ENCODE measurements at places on chromosomes 1 and 21.

- H3K27me3 ChIP-seq, result no peaks in the 10 kb centered on the region
- H3K4me3 ChIP-seq, result no peak overlapping the region
- DNase-seq, result no peak
- H3K27ac ChIP-seq, result no peak overlapping the region
- peaks cover 23% of the 10 kb centered on the region for H3K4me1 ChIP-seq
- peaks cover 72% of the 10 kb centered on the region for H3K36me3 ChIP-seq
Observed at GRCh38 chr1:93164816-93165215, 15.4 kb downstream of the TMED5 start.

- H3K36me3 ChIP-seq, result no peaks in the 10 kb centered on the region
- no peak for DNase-seq
- H3K4me1 ChIP-seq, result peaks cover 16% of the 10 kb centered on the region
- peaks cover 56% of the 10 kb centered on the region for H3K27me3 ChIP-seq
- peak overlapping the region; percentile 69 for H3K4me3 ChIP-seq
Observed at GRCh38 chr1:26994787-26995517, 1.5 kb downstream of the TRNP1 start.

DNA sequence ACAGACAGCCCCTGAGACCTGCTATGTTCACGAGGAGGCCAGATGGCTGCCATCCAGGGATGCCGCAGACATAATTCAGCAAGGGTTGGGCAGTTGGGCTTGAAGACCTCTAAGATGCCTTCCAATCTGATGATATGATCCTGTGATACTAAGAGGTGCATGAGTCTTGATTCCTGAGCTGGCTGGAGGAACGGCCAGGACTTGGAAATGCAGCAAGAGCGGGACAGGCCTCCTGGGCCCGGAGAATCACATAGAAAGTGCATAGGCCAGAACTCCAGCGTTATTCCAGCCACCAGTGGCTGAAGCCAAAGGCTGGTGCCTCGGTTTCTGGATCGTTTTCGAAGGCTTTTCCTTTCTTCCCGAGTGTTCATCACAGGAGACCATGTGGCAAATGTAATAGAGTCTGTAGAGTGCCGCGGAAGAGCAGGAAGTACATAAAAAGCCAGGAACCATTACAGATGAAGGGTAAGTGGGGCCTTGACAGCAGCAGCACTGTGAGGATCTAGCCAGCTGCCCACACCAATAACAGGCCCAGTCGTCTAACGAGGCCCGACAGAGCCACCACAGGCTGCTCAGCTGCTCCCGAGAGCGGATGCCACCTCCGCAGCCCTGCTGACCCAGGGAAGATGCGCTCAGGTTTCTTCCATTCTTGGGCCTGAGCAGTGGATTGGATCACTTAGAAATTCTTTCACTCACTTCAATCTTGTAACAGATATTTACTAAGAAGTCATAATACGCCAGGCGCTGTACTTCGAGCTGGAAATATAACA lies 14.0 kb upstream of the LHX4 start:
- H3K36me3 ChIP-seq, result no peaks in the 10 kb centered on the region
- no peak overlapping the region for H3K27ac ChIP-seq
- H3K27me3 ChIP-seq, result peaks cover 15% of the 10 kb centered on the region

DNA sequence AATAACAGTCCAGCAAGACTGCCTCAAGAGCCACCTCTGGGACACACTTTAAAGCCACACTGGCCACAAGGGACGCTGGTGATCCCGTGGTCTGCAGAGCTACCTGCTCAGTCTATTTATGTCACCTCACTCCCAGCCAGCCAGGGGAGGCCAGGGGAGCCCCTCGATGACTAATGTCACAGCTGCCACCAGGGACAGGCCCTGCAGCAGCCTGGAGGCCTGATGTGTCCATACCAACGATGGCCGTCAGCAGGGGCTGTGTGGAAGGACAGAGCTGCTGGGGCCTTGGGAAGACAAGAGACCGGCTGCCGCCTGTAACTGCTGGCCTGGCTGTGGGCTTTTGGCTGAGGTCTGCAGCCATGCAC lies 71.0 kb downstream of the SIK1 start:
- no peaks in the 10 kb centered on the region for H3K36me3 ChIP-seq
- no peaks in the 10 kb centered on the region for H3K27me3 ChIP-seq

DNA sequence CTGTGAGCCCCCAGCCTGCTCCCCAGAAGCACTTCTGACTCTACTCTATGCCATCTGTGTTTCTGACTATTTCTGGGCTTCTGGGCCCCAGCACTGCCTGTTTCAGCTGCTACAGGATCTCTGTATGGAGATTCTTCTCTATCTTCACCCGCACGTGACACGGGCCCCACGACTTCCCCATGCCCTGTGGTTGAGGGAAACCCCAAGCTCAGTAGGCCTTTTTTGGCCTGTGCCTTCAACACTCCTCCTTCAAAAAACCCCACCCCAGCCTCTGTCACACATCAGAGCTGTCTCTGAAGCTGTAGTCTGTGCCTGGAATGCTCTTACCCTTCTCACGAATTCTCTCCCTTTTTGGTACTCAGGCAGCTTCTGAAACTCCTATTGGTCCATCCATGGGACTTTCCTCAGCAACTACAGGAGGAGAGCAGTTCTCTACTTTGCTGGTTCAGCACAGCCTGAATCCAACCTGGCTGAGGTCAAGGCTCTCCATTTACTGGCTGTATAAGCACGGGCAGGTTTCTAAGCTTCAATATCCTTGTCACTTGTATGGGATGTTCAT lies 2.0 kb upstream of the NID1 start:
- H3K27me3 ChIP-seq, result peaks cover 46% of the 10 kb centered on the region
- no peak overlapping the region for H3K27ac ChIP-seq

DNA sequence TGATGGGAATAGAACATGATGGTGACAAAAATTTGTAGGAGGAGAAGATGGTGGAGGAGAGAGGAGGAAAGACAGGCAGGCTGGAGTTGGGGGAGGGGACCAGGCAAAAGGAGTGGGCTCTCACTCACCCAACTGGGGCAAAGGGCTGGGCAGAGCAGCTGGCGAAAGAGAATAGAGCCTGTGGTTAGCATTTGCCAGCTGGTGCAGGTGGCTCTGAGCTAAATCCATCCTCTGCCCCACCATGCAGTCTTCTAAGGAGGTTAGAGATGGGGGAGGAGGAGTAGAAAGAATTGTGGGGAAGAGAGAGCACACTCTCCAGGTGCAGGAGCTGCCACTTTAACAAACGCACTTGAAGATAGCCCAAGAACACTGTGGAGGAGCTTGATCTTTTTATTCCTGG lies 27.6 kb upstream of the SLAMF1 start:
- H3K36me3 ChIP-seq, result peaks cover 44% of the 10 kb centered on the region
- no peak overlapping the region for H3K4me3 ChIP-seq
- H3K27ac ChIP-seq, result no peak overlapping the region
- no peak for DNase-seq
- peaks cover 31% of the 10 kb centered on the region for H3K4me1 ChIP-seq

GRCh38 chr1:59013276-59013927 lies 229.6 kb upstream of the JUN start:
- H3K4me3 ChIP-seq, result no peak overlapping the region
- no peak for DNase-seq
- H3K36me3 ChIP-seq, result no peaks in the 10 kb centered on the region
- H3K27ac ChIP-seq, result no peak overlapping the region

GRCh38 chr1:209384710-209385550 lies 198.6 kb upstream of the CAMK1G start:
- no peaks in the 10 kb centered on the region for H3K27me3 ChIP-seq
- no peaks in the 10 kb centered on the region for H3K4me1 ChIP-seq
- DNase-seq, result no peak

GRCh38 chr1:44783697-44784093 lies 4.3 kb downstream of the BEST4 start:
- peaks cover 36% of the 10 kb centered on the region for H3K4me1 ChIP-seq
- no peaks in the 10 kb centered on the region for H3K27me3 ChIP-seq
- DNase-seq, result no peak
- peaks cover 48% of the 10 kb centered on the region for H3K36me3 ChIP-seq

DNA sequence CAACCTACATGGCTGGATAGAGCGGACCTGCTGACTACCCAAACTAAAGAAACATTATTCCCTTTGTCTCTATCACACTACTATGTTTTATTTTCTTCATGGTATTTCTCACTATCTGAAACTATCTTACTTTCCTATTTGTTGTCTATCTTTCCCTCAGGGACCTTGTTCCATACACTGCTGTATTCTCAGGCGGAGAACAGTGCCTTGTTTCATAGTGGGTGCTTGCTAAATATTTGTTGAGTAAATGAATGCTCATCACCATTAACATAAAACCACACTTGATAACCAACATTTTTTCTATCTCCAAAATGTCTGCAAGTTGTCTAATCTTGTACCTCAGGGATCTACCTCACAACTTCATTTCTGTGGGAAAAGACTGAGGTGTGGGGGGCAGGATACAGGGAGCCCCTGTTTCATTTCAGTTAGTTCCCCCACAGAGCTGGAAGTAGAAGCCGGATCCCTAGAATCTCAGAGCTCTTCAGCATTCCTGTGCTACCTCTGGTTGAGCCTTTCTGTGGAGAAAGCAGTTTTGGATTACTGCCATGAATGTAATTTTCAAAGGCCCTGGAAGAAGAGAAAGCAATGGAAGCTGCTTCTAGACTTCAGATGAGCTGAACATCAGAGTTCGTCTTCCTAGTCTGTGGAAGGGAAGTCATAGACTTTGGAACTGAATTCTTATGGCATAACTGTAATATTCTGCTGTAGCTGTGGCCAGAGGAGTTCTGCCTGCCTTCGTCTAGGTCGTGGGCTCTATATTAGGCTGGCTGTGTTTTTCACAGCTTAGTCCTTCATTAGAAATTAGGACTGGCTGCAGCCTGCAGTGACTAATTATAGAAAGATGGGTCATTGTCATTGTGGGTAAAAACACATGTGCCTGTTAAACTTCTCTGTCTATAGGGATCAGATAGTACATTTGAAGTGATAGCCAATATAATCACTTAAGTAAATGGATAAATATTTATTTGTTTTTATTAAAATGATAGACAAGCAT lies 293.2 kb upstream of the SGIP1 start:
- DNase-seq, result no peak
- H3K36me3 ChIP-seq, result no peaks in the 10 kb centered on the region
- peaks cover 22% of the 10 kb centered on the region for H3K27me3 ChIP-seq
- H3K4me3 ChIP-seq, result no peak overlapping the region
- peaks cover 10% of the 10 kb centered on the region for H3K4me1 ChIP-seq

DNA sequence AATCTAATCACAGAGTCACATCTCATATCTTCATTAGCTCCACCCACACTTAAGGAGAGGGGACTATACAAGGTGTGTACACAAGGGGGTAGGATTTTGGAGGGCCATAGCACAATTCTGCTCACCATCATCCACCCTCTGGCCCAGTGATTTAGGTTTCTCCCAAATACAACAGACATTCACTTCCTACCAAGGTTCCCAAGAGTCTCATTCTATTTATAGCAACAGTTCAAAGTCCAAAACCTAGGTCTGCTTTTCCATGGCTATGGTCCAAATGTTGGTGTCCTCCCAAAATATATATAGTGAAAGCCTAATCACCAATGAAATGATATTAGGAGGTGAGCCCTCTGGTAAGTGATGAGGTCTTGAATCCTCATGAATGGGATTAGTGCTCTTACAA lies 353.2 kb upstream of the PLD5 start:
- no peak overlapping the region for H3K4me3 ChIP-seq
- no peaks in the 10 kb centered on the region for H3K27me3 ChIP-seq
- DNase-seq, result no peak
- no peak overlapping the region for H3K27ac ChIP-seq
- no peaks in the 10 kb centered on the region for H3K36me3 ChIP-seq

DNA sequence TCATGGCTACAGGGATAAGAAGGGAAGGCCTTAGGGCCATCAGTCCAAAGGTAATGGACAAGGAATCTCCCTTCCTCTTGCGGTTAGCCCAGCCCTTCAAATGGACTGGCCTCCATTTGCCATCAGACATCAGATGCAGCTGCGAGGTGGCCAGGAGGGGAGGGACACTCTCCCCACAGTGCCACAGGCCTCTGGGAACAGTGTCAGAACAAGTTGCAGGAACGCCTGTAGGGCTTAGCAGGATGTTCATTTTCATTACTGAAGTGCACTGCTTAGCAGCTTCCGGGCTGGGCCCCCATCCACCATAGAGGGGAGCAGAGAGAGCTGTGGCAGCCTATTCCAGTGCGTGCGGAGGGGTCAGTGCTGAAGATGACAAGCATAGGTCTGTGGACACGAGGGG lies 127.5 kb downstream of the GALNT2 start:
- peaks cover 12% of the 10 kb centered on the region for H3K4me1 ChIP-seq
- H3K27ac ChIP-seq, result peak overlapping the region; percentile 19
- no peak overlapping the region for H3K4me3 ChIP-seq
- H3K36me3 ChIP-seq, result no peaks in the 10 kb centered on the region
- DNase-seq, result no peak

- peaks cover 11% of the 10 kb centered on the region for H3K4me1 ChIP-seq
- no peak overlapping the region for H3K4me3 ChIP-seq
- H3K27ac ChIP-seq, result no peak overlapping the region
- no peaks in the 10 kb centered on the region for H3K27me3 ChIP-seq
Observed at GRCh38 chr1:33334081-33334552, 13.2 kb upstream of the A3GALT2 start.

DNA sequence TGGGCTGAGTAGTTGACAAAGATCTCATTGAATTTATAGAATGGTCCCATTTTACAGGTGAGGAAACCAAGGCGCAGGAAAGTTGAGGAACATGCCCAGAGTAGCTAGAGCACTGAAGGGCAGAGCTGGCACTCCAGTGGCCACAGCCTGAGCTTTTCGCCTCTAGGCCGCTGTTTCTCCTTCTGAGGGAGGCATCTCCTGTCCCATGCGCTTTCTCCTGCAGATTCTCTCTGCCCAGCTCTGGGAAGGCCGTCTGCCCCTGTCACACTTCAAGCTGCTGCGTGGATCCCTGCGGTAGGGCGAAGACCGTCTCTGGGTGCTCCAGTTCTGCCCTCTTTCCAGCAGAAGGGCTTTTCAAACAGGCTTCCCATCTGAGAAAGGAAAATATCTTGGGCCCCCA lies 159.9 kb downstream of the ACTL8 start:
- H3K36me3 ChIP-seq, result no peaks in the 10 kb centered on the region
- no peak overlapping the region for H3K27ac ChIP-seq
- no peak for DNase-seq
- H3K4me1 ChIP-seq, result no peaks in the 10 kb centered on the region
- H3K27me3 ChIP-seq, result peaks cover 4% of the 10 kb centered on the region

DNA sequence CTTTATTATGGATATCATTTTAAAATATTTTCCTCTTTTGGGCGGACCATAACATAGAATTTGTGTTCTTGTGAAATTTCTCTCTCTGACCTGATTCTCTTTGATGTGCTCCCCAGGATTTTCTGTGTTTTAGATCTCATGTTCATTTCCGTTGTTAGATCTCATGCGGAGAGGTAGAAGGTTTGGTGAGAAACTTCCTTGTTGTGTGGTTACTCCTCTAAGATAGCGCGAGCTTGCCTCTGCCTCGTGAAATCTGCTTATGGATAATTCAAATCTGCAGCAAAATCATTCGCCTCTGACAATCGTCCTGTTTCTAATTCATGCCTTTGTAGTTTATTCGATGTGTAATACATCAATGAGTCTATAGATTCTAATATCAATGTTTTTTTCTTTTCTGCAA lies 580.4 kb downstream of the USP25 start:
- DNase-seq, result no peak
- H3K27ac ChIP-seq, result no peak overlapping the region
- no peaks in the 10 kb centered on the region for H3K27me3 ChIP-seq
- no peak overlapping the region for H3K4me3 ChIP-seq

DNA sequence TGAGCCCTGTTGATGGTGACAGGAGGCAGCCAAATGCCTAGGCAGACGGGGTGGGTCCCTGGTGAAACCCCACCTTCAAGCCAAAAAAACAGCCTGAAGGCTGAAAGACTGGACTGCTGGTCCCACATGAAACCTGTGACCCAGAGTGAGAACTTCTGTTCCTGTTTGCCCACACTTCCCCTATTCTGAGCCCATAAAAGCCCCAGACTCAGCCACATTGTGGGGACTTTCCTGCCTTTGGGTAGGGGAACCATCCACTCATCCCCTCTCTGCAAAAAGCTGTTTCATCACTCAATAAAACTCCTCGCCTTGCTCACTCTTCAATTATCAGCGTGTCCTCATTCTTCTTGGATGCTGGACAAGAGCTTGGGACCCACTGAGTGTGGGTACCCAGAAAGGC lies 25.2 kb downstream of the HTR6 start:
- no peaks in the 10 kb centered on the region for H3K4me1 ChIP-seq
- H3K4me3 ChIP-seq, result no peak overlapping the region
- H3K36me3 ChIP-seq, result peaks cover 22% of the 10 kb centered on the region
- no peak overlapping the region for H3K27ac ChIP-seq
